ENCODE measurements at places on chromosomes 1 and 21.

DNA sequence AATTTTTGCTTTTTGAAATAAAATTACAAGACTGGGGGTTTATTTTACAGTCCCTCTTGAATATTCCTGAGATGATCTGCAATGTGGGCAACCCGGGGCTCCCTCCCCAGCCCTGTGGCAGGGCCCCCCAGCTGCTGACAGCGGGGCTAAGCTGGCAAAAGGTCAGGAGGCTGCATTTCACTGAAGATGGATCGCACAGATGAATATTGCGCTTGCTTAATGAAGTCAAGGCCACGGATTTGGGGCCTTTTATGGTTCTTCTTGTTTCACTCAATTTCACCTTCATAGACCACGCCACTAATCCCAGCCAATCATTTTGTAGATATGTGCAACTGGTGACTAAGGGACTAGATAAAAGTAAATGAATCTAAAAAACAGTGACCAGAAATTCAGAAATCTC, 50.8 kb upstream of the SLC22A15 start:
- DNase-seq = no peak

GRCh38 chr1:14071581-14071980, 371.6 kb downstream of the PRDM2 start:
- DNase-seq = no peak

DNA sequence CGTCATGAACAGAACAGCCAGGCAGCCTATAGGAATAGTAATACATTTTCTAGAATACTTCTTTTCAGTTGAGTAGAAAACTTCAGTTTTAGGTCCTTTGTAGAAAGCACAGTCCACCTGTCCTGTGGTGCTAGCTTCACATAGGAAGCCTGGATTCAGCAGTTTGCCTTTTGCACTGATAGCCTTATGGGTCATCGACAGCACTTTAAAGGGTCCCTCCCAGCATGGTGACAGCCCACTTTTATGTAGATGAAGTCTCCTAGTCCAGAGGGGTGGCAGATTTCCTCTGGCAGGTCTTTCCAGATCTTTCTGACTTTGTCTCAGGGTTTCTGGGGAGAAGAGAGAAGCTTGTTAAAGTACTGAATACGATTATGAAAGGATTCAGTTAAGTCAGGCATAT, 161.4 kb upstream of the TNR start:
- DNase-seq = no peak

- DNase-seq = no peak
Measured at GRCh38 chr1:168960595-168960994, 145.9 kb upstream of the ATP1B1 start.

DNA sequence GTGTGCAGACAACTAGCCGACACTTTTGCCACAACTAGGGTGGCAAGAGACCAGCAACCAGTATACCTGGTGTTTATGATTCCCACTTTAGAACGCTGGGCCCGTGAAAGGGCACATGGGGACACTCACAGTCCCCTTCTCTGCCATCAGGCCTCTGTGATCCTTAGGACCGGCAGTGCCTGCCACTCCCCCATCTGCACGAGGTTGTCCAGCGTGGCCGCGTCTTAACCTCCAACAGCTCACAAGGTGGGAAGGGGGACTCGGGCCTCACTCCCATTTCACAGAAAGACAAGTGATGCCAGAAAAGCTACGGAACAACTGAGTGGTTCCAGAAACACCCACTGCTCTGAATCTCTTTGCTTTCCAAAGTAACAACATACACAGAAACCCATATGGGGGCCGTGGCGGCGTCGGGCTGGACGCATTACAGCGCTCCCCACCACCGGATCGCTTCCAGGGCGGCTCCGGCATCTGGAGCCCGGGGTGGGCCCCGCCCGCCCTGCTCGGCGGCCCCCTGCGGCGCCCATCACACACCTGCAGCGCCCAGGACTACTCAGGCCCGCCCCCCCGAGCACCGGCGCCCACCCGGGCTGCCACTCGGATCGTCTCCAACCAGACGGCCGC, 1.0 kb downstream of the ZNF496 start:
- no peak for DNase-seq

- DNase-seq = no peak
Measured at GRCh38 chr1:212692774-212693644, 6.6 kb downstream of the BATF3 start.

DNA sequence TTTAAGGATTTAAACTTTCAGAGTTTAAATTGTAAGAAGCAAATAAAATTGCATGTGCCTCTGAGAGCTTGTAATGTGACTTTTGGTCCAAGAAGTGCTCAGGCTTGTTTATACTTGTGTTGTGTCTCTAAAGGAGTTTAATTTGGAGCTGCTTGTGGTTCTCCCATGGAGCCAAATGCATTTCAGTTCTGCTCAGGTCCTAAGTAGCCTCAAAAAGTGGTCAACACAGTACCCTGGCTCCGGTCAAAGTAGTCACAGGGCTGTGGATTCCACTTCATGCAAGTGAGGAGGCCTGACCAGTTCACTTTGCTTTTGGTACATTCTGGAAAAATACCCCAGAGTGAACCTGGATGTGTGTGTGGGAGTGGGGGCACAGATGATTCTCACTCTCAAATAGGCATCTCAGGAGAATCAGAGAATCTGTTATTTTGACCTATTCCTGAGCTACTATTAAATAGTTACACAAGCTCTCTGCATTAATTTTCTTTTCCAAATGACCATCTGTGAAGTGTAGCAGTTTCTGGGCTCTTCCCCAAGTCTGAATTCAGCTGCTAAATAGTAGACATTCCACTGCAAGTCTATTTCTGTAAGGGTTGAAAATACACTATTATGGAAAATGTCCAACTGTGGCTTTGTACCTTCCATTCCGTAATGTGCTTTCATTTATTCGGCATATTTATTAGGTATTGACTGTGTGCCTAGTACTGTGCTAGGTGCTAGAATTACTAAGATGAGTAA, 31.7 kb upstream of the AGO1 start:
- peak; percentile 80 for DNase-seq

- DNase-seq = no peak
Measured at GRCh38 chr1:241939798-241940197, 17.8 kb upstream of the BECN2 start.

GRCh38 chr1:68188644-68189340, 43.5 kb downstream of the WLS start:
- peak; percentile 66 for DNase-seq

GRCh38 chr1:39427912-39428311, 63.5 kb upstream of the BMP8A start:
- no peak for DNase-seq

- no peak for DNase-seq
Measured at GRCh38 chr1:17381161-17381560, 9.2 kb downstream of the PADI6 start.

- DNase-seq = no peak
Measured at GRCh38 chr1:109659145-109659544, 3.2 kb downstream of the GSTM4 start.

DNA sequence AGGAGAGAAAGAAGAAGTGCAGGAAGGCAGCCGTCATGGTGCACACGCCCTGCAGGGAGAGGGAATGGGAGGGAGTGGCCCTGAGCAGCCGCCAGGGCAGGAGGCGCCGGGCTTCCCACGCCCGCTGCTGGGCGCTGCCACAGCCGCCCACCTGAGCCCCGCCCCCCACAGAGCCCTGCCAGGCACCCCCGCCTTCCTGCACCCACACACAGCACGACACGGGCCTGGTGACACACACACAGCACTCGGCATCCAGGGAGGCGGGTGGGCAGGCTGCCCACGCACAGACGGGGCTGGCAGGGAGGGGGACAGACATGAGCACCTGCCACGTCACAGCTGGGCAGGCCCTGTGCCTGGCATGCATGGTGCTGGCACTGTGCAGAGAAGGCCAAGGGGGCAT, 27.5 kb downstream of the ADGRB2 start:
- no peak for DNase-seq

GRCh38 chr1:24717887-24718650, 27.2 kb upstream of the CLIC4 start:
- no peak for DNase-seq

GRCh38 chr1:1755426-1755825, 22.8 kb downstream of the NADK start:
- DNase-seq = no peak

GRCh38 chr1:113855630-113856400, 15.7 kb downstream of the PTPN22 start:
- no peak for DNase-seq

- DNase-seq = no peak
Measured at GRCh38 chr1:240192851-240193250, 101.2 kb downstream of the FMN2 start.

DNA sequence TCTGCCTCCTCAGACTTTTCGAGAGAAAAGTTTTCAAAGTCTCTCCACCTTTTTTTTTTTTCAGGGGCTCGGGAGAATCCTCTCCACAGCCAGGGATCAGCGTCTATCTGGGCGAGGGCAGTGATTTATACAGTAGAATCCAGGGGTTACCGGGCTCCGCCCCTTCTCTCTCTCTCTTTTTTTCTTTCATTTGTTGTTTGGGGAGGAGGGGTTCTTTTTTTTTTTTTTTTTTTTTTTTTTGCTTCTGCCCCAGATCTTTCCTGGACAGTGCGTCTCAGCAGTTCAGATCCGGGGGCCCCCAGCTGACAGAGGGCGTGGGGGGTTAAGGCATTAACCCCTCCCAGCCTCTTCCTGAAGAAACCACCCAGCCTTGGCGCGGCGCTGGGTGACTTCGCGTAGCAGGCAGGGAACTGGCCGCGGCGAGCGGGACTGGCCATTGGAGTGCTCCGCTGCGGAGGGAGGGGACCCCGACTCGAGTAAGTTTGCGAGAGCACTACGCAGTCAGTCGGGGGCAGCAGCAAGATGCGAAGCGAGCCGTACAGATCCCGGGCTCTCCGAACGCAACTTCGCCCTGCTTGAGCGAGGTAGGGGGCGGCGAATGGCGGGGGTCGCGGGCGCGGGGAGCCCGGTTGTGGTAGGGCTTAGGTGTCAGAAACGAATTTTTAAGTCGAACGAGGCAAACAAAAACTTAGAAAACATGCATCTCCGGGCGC, at the start of gene S1PR1:
S1PR1 (plus strand) TSS at position 504 of the 713 bp plus-strand sequence. CDS start 1,966 bp downstream, outside the sequence.
- DNase-seq = peak; percentile 77

GRCh38 chr1:172443666-172444453, at the start of gene PIGC:
Gene PIGC, minus strand, starts transcription at chr1:172444069. Its CDS starts 1,447 bp downstream, at chr1:172442622.
- peak; percentile 83 for DNase-seq

- DNase-seq = no peak
Measured at GRCh38 chr1:221812905-221813597, 71.2 kb upstream of the DUSP10 start.

DNA sequence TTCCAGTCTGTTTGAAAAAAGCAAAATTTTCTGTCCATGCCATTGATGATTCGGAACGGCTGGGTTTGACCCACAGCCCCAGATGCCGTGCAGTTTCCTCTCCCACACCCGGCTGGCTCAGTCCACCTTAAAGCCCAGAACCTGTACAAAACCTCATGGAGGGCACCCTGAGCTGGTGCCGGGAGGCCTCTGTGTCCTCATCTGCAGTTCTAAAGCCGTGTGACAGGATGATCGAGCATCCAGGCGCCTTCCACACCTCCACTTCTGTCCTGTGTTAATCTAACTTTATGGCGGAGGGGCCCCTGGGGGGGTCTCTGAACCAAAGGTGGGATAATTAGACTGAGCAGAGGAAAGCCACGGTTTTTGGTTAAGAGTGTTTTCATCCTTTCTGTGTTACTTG, 49.6 kb downstream of the SLC37A1 start:
- DNase-seq = no peak
